ENCODE measurements at places on chromosomes 13 and 19.

GRCh38 chr19:10321874-10322835, 6.3 kb upstream of the FDX2 start:
- no peak for DNase-seq

- DNase-seq = no peak
Measured at GRCh38 chr13:31168166-31168565, 6.5 kb upstream of the HSPH1 start.

- DNase-seq = no peak
Measured at GRCh38 chr19:5103061-5103701, 134.3 kb downstream of the KDM4B start.

GRCh38 chr13:113930671-113931637, 42.9 kb downstream of the C13orf46 start:
- no peak for DNase-seq

- no peak for DNase-seq
Measured at GRCh38 chr19:19597809-19598306, 20.6 kb downstream of the PBX4 start.

- DNase-seq = no peak
Measured at GRCh38 chr13:44176173-44176572, 197.5 kb upstream of the SERP2 start.

All from HS-5 (cell line).